AG20443 (cell line): ENCODE measurements at places on chromosomes 3 and 15.

GRCh38 chr3:53602866-53603265 lies 108.5 kb downstream of the CACNA1D start:
- DNase-seq, result no peak

GRCh38 chr3:24161841-24162240 lies 216.8 kb downstream of the NR1D2 start:
- DNase-seq, result no peak

- DNase-seq, result no peak
These were observed 406.6 kb upstream of the DPPA4 start for GRCh38 chr3:109743981-109744380.

DNA sequence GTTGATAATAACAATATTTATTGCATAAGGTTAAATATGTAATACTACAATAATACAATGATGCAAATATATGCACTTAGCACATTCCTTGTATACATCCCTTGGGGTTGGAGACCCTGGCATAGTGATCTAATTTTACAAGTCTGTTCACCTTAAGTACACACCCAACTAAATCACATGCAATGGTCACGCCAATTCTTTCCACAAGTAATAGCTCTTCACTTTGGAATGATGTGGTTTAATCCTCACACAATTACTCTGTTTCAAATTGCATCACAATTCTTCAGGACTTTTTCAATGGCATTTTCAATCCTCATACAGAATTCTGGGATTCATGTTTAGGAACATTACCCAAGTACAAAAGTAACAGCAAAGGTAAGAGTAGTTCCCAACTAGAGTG lies 27.3 kb upstream of the SPRED1 start:
- no peak for DNase-seq

DNA sequence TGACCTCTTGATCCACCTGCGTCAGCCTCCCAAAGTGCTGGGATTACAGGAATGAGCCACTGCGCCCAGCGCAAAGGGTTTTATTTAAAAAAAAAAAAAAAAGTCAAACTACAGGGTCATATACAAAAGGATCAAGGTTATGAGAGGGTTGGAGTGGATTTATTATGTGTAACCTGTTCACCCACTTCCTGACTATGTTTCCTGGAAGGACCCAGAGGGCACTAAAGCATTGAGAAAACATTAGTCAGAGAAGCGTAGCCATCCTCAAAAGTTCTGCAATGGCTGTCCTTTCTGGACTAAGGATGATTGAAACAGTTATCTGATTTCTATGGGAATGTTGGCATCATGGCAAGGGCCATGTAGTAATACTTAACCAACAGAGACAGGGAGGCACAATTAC lies 7.3 kb upstream of the SCAPER start:
- no peak for DNase-seq

GRCh38 chr3:147132168-147132567 lies 274.2 kb downstream of the ZIC4 start:
- no peak for DNase-seq

DNA sequence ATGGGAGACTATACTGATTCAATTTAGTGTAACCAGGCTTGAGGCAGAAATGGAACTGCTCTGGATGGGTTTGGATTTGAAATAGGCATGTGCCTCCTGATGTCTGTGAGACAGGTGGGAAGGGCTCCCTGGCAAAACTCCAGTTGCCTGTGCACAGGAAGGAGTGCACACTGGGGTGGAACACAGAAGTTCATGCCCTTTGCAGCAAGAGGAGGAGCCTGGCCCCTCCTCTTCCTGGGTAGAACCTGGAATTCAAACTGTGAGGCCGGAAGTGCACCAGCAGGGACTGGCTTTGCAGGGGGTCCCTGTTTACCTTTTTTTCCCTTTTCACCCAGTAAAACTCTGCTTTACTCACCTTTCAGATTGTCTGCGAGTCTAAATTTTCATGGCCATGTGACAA lies 99.9 kb downstream of the GMPS start:
- no peak for DNase-seq

DNA sequence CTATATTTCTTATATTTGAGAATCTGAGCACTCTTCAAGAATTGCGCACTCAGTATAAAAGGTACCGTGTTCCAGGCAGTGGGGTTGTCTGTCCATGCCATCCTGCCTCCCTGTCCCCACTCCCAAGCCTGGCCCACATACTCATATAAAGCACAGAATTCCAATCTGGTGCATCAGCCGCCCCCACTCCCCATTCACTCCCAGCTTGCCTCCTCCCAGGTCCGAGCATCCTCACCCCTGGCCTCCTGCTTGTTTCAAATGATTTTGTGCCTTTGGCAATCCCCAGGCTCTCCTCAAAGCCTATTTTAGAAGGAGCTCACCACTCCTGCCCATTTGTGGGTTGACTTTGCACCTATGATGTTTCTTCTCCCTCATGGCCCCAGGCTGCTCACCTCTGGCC lies 22.2 kb upstream of the IGF1R start:
- no peak for DNase-seq

- DNase-seq, result no peak
These were observed 24.7 kb downstream of the C3orf20 start for GRCh38 chr3:14699643-14700042.

- DNase-seq, result no peak
These were observed 55.2 kb upstream of the GCNT3 start for GRCh38 chr15:59556380-59556779.
